ENCODE measurements at places on chromosomes 1 and 21. TPM values are rescaled to one million over a fixed set of nuclear protein-coding genes. Genes with fewer than 3 reads are reported as not detected.

Gene CFHR2
- total RNA-seq, result not detected

Gene USH2A
- total RNA-seq, result not detected

Gene NECTIN4
- total RNA-seq, result not detected

Gene S100A14
- not detected for total RNA-seq

Gene TMPRSS3
- not detected for total RNA-seq

Gene CCDC18
- total RNA-seq, result 3.4 TPM

Gene ALG6
- total RNA-seq, result 8.5 TPM

Gene WNT9A
- total RNA-seq, result 3.7 TPM

Gene CD52
- total RNA-seq, result not detected

Gene TEKT2
- total RNA-seq, result not detected

Gene NMNAT2
- 0.23 TPM for total RNA-seq

Gene C1QTNF12
- total RNA-seq, result 0.76 TPM

Gene UBE2U
- total RNA-seq, result not detected

Gene UTS2
- total RNA-seq, result not detected

Gene RGS2
- total RNA-seq, result 2.9 TPM

Gene WDR4
- total RNA-seq, result 9.8 TPM

Gene SMIM1
- total RNA-seq, result 0.82 TPM

Gene ETNK2
- 15.3 TPM for total RNA-seq

Gene FHAD1
- 0.34 TPM for total RNA-seq

Gene KIF14
- total RNA-seq, result 3.6 TPM

Gene RHOU
- total RNA-seq, result 1.2 TPM

Gene ADAMTSL4
- 1.3 TPM for total RNA-seq

Gene KCNJ9
- not detected for total RNA-seq

Gene HLX
- 30.4 TPM for total RNA-seq

Gene FAM131C
- total RNA-seq, result 0.87 TPM

Gene MAN1C1
- 16.3 TPM for total RNA-seq

Gene SYTL1
- total RNA-seq, result 1.8 TPM

Gene VAMP3
- 205 TPM for total RNA-seq

Gene CD101
- 0.06 TPM for total RNA-seq

Gene TNFRSF8
- total RNA-seq, result not detected

Gene MIXL1
- total RNA-seq, result 0.10 TPM

Gene RBBP4
- total RNA-seq, result 182 TPM

Gene CRP
- total RNA-seq, result not detected

Gene SERPINC1
- total RNA-seq, result 0.18 TPM

Gene SETDB1
- 23.1 TPM for total RNA-seq

Gene WLS
- total RNA-seq, result 118 TPM

Gene DUSP23
- total RNA-seq, result 40.3 TPM

Gene OR2T11
- total RNA-seq, result not detected

Gene LCE1F
- not detected for total RNA-seq

Gene IL22RA1
- total RNA-seq, result not detected

Gene HSPB7
- total RNA-seq, result not detected

Gene OR2L13
- not detected for total RNA-seq

Gene SPRR5
- not detected for total RNA-seq

Gene PMVK
- total RNA-seq, result 8.1 TPM

Gene PLOD1
- total RNA-seq, result 626 TPM

Gene OLFM3
- not detected for total RNA-seq

Gene CHRNB2
- total RNA-seq, result 0.12 TPM

Gene BRINP2
- not detected for total RNA-seq

Gene VSIG8
- total RNA-seq, result not detected

Gene NEGR1
- total RNA-seq, result 2.0 TPM

Gene C1orf116
- total RNA-seq, result not detected

Gene PAQR6
- total RNA-seq, result 1.5 TPM

Gene INKA2
- total RNA-seq, result 10.4 TPM

Gene TNFAIP8L2
- not detected for total RNA-seq

Gene SPRR4
- not detected for total RNA-seq

All from glomerular endothelial cell (primary cell).